ENCODE measurements at places on chromosomes 7 and 10. TPM values are rescaled to one million over a fixed set of nuclear protein-coding genes. Genes with fewer than 3 reads are reported as not detected.

The ARL5B gene
- 1.4 TPM for polyA plus RNA-seq

The TBXAS1 gene
- polyA plus RNA-seq = 298 TPM

The ACSM6 gene
- polyA plus RNA-seq = not detected

DNA sequence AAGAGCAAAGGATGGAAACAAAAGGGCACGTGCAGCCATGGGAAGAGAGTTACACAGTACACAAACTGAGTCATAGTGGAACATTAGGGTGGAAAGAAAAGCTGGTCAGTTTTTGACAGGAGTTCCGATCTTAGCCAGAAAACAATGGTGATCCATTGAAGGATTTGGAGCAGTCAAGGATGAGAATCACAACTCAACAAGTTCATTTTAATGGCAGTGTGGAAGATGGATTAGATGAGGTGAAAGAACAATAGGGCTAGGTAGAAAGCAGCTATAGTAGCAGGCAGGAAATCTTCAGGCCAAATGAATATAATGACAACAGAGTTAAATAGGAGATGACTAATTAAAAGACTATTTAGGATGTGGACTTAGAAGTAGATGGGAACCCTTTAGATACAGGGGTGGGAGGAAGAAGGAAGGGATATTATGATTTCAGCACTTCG is 136.3 kb downstream of the DOCK4 start:
- H3K4me3 ChIP-seq = no peak overlapping the region
- no peak overlapping the region for H3K27ac ChIP-seq
- DNase-seq = no peak
- no peaks in the 10 kb centered on the region for H3K27me3 ChIP-seq

DNA sequence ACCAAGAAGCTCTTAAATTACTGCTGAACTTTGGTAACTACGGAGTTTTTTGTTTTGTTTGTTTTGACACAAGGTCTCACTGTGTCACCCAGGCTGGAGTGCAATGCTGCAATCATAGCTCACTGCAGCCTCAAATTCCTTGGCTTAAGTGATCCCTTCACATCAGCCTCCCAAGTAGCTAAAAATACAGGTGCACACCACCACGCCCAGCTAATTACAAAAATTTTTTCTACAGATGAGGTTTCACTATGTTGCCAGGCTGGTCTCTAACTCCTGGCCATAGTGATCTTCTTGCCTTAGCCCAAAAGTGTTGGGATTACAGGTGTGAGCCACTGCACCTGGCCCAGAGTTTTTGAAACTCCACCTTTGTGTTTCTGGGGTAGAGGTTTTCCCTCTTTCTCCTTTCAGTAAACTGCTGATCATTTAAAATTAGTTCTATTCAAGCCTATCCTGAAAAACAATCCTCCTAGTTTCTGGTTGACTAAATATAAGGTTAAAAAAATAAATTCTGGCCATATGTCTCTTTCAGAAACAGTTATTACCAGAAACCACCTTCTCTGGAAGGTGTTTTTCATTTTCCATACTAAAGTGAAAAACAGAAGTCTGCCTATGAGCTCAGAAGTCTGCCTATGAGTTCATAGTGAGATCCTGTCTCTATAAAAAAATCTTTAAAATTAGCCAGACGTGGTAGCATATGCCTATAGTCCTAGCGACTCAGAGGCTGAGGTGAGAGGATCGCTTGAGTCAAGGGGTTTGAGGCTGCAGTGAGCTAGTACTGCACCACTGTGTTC is 63.9 kb downstream of the VOPP1 start:
- H3K27me3 ChIP-seq = no peaks in the 10 kb centered on the region
- peak; percentile 18 for DNase-seq
- H3K27ac ChIP-seq = peak overlapping the region; percentile 67
- peaks cover 15% of the 10 kb centered on the region for H3K36me3 ChIP-seq
- peaks cover 5% of the 10 kb centered on the region for H3K4me1 ChIP-seq
- H3K4me3 ChIP-seq = no peak overlapping the region

DNA sequence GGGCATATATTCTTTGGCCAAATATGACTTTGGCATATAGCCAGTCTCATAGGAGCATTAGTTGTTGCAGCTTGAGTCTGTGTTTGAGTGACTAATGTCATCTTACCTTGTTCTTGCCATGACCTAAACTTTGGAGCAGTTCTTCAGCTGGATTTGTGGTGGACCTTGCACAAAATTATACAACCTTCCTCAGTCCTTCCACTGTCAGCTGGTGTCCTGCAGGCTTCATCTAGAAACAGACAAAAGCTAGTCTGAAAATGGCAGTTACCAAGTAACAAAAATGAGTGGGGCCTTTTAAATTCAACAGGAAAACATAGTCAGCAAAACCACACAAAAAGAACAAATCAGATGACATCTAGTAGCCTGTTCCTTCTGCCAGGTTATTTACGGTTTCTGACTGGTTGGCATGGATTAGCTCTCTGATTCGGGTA is 59.5 kb upstream of the HECTD2 start:
- H3K4me1 ChIP-seq = no peaks in the 10 kb centered on the region
- H3K36me3 ChIP-seq = no peaks in the 10 kb centered on the region
- no peaks in the 10 kb centered on the region for H3K27me3 ChIP-seq
- H3K27ac ChIP-seq = no peak overlapping the region
- H3K4me3 ChIP-seq = no peak overlapping the region

Data from CD14-positive monocyte (primary cell).